ENCODE measurements at places on chromosomes 1 and 21.

- no peak for DNase-seq
Observed at GRCh38 chr1:151324390-151324930, 2.8 kb downstream of the PI4KB start.

DNA sequence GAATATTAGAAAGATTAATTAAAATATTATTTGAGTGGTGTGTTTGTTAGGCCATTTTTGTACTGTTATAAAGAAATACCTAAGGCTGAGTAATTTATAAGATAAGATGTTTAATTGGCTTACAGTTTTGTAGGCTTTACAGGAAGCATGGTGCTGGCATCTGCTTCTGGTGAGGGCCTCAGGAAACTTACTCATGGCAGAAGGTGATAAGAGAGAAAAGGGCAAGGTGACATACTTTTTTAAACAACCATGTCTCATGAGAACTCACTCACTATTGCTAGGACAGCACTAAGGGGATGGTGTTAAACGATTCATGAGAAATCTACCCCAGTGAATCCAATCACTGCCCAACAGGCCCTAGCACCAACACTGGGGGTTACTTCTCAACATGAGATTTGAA is 56.7 kb upstream of the RGS21 start:
- no peak for DNase-seq

- no peak for DNase-seq
Observed at GRCh38 chr1:208089761-208090370, 154.3 kb downstream of the PLXNA2 start.

DNA sequence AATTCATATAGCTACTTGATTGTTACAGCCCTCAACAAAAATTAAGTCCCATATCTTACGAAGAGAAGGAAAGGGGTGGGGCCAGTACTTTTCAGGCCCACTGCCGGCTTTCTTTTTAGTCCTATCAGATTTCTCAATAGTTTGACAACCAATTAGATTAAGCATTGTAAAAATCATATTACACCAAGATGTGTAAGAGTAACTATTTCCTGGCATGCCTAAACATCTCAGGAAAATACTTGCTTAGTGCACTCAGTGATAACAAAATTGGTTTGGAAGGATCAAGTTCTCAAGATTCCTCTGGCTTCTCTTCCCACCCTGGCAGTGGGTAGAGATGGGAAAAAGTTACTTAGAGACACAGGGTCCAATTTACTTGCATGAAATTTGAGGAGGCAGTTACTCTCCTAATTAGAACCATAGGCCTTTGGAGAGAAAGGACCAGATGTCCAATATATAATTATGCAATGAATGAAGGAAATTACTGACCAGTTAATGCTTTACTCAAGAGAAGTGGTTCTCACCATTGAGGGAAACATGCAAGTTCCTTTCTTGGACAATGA is 30.1 kb downstream of the STPG1 start:
- DNase-seq: peak; percentile 85

DNA sequence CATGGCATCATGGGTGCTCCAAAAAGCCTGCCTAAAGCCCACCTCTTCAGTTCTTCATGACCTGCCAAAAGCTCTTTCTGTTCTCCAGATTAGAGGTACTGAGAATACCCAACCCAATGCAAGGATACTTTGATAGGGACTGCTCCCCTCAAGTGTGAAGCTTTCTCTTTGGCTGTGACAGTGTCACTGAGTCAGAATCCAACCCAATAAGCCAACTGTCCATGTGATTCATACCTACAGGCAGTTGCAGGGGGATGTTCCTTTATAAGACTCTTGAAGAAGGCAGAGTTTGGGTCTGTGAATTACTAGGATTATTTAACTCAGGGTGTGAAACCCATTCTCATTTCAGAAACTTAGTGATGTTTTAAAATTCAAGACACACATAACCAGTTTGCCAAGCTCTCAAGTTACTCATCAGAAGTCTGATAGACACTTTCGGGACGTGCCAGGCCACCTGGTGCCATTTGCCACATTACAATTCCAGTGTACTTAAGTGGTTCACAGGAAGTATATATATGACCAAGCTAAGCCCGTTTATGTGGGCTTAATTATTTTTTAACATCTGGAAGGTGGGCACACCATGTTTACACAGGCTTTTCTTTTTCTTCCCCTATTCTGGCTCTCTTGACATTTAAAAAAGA is 265.8 kb downstream of the NFIA start:
- DNase-seq: no peak
